Renal cortical epithelial cell (primary cell): ENCODE measurements at places on chromosomes 7 and 10.

- DNase-seq, result no peak
These were observed 205.1 kb upstream of the SEMA3A start for GRCh38 chr7:84399661-84400060.

GRCh38 chr7:127667759-127668530 lies 16.0 kb downstream of the SND1 start:
- no peak for DNase-seq

- DNase-seq, result no peak
These were observed 186.3 kb upstream of the KCTD7 start for GRCh38 chr7:66442385-66442784.

GRCh38 chr7:128842674-128843641 lies 12.8 kb downstream of the FLNC start:
- DNase-seq, result no peak

GRCh38 chr10:46017733-46018132 lies 12.7 kb downstream of the NCOA4 start:
- DNase-seq, result no peak

DNA sequence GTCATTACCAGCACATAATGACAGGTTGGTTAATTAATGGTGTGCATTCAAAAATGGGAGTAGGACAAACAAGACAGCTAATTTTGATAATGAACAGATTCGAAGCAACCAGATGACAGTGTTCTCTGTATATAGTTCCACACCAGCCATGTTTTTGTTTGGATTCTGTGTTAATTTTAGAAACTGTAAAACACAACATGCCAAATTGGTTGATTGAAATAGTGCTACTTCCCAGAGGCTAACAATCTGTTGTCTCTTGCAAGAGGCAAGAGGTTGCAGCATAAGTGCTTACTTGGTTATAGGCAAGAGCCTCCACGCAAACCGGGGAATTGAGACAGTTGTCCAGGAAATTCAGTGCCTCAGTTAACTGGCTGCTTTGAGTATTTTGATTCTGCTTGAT lies 170.2 kb upstream of the HABP2 start:
- no peak for DNase-seq

- DNase-seq, result peak; percentile 80
These were observed 13.8 kb upstream of the PAX2 start for GRCh38 chr10:100731407-100732240.

- DNase-seq, result no peak
These were observed 42.4 kb downstream of the MRPS33 start for GRCh38 chr7:140972344-140972743.

GRCh38 chr10:16820018-16820417 lies 2.8 kb upstream of the RSU1 start:
- DNase-seq, result no peak

DNA sequence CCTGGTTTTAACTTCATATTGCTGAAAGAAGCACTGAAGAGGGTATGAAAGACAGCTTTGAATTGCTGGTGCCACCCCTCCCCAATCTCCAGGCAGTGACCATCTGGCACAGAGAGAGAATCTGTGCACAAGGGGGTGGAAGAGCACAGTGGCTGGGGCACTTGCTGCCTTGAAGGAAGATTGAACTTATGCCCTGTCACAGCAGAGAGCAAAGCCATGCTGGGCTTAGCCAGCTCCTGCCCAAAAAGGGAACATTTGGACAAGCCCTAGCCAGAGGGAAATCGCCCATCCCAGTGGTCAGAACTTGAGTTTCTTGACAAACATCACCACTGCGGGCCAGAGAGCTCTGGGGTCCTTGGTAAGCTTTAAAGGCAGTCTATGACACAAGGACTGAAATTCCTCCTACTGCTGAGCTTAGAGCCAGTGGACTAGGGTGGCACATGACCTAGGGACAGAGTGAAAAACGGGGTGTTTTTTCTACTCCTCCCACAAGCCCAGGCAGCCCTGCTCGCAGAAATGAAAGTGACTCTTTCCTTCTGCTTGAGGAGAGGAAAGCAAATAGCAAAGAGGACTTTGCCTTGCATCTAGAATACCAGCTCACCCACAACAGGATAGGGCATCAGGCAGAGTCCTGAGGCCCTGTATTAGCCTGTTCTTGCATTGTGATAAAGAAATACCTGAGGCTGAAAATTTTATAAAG lies 257.2 kb downstream of the CTNNA3 start:
- no peak for DNase-seq

- DNase-seq, result peak; percentile 53
These were observed 741.4 kb upstream of the POT1 start for GRCh38 chr7:125670926-125671572.

GRCh38 chr10:80140251-80140650 lies 7.7 kb downstream of the PLAC9 start:
- DNase-seq, result no peak

GRCh38 chr7:131895541-131896164 lies 339.2 kb upstream of the PODXL start:
- DNase-seq, result peak; percentile 98

DNA sequence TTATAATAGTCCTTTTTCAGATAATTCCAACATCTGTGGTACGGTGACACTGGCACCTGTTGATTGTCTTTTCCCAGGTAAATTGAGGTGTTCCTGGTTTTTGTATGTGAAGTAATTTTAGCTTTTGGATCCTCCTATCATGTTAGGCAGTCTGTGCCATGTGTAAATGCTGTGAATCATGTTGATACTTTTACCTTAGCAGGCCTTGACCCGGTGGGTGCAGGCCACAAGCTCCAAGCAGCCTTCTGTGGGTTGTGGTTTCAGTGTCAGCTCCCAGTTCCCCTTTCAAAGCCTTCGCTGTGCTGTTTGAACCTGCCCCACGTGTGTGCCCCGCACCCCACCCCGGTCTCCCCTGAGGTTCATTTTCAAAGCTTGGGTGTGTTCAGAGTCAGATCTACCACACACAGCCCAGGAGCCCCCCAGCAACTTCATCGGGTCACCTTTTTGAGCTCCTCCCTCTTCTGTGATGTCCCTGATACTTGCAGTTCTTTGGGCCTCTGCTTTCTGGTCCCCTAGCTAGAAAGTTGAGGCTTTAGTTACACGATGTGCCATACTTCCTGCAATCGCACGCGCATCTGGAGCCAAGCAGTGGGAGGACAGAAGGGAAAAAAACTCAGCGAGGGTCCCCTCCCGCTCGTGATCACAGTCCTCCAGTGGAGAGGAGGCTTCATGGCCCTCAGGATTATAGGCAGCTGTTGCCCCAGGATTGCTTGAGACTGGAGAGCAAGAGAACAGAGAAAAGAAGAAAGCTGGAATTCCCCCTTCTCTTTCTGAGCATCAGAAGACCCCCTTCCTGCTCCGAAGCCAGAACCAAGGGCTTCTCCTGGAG lies 8.7 kb upstream of the BHLHA15 start:
- peak; percentile 7 for DNase-seq

DNA sequence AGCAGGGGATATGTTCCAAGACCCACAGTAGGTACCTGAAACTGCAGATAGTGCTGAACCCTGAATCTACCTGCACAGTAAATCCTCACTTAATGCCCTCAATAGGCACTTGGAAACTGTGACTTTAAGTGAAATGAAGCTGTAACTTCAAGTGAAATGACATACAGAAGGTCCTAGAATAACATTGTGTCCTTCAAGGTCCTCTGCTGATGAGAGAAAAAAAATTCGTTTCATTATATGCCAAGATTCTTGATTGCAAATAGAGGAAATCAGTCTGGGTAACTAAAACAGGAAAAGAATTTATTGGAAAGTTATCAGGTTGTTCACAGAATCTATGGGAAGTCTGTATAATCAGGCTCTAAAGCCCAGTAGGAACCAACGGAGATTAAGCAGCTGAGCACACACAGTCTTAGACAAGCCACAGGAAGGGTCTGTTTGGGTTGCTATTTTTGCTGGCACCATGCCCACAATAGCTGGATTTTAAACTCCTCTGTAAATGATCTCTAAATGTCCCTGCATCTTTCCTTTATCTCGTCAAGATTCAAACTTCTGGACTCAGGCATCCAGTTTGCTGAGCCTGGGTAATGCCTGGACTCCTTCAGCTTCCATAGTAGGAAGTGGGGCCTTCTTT lies 57.5 kb downstream of the EXOC4 start:
- DNase-seq, result peak; percentile 53

DNA sequence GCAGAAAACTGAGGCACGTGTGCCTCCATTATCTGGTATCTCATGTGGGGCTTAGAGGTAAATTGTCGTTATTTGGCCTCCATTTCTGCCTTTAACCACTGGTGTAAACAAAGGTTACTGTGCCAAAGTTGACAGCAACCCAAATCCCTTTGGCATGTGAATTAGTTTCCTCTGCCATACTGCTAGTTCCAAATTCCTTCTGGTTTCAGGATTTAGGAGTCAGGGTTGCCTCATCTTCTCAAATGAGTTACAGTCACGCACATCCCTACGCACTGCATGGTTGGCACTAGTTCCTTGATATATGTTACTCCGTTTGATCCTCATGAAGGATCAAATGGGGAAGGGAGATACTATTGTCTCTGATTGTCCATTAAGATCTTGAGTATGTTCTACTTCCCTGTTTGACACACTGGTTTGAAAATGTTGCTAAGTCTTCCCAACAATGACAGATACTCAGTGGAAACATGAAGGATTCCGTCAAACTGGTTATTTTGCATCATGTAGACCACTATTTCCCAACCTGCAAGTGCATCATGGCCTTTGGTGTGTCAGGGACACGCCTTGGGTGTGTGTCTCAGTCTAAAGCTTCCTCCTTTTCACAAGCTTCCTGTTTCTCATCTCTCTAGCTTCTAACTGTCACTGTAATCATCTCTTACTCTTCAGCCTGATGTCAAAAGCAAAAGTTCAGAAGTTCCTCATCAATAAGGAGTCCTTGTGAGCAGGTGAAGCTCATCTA lies at the start of gene LIPN:
Gene LIPN (plus strand): TSS at position 655 of the 736 bp plus-strand sequence. CDS start 1,386 bp downstream, outside the sequence.
- DNase-seq, result no peak

- DNase-seq, result peak; percentile 1
These were observed 1.4 kb downstream of the GIMAP5 start for GRCh38 chr7:150738591-150739001.

- no peak for DNase-seq
These were observed 71.4 kb downstream of the HTR5A start for GRCh38 chr7:155141562-155141961.

- no peak for DNase-seq
These were observed 116.8 kb downstream of the PDE1C start for GRCh38 chr7:31953432-31953831.

DNA sequence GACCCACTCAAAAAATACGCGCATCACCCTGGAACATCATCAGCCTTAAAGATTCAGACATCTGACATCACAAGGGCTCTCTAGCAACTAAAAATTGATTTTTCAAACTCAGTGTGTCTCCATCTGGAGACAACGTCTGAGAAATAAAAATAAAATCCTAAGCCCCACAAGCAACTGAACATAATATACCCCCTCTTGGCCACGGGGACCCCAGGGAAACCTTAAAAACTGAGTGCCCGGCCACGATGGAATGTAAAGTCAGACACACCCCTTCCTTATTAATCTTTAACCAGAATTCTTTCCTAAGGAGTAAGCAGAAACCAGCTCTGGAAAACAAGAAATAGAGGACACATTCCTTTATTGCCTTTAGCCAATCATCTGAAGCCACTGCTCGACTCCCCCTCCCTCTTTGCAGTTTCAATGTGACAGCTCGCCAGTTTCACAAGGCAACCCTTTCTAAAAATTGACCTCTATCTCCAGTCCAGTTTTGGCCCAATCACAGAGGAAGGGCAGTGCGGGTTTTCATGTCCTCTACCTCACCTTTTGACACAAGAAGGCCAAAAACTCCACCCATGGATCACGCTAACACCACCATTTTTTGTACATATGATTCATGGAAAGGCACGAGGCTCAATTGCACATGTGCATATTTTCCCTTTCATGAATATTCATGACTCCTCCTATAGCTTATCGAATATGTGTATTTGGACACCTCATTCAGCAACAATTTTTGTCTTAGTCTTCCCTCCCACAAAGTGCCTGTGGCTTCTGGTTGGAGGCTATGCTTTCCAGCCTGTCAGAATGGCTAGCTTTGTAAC lies 24.2 kb downstream of the IFIT3 start:
- peak; percentile 99 for DNase-seq

DNA sequence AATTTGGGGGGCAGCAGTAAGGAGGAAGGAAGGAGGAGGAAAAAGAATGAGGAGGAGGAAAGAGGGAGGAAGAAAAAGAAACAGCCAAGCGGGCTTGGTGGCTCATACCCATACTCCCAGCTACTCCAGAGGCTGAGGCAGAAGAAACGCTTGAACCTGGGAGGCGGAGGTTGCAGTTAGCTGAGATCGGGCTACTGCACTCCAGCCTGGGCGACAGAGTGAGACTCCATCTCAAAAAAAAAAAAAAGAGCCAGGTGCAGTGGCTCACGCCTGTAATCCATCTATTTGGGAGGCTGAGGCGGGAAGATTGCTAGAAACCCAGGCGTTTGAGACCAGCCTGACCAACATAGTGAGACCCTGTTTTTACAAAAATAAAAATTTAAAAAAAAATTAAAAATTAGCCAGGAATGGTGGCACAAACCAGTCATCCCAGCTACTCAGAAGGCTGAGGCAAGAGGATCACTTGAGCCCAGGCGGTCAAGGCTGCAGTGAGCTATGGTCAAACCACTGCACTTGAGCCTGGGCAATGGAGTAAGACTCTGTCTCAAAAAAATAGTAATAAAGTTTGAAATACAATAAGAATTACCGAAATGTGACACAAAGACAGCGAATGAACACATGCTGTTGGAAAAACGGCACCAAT lies 14.1 kb upstream of the CRCP start:
- DNase-seq, result no peak

DNA sequence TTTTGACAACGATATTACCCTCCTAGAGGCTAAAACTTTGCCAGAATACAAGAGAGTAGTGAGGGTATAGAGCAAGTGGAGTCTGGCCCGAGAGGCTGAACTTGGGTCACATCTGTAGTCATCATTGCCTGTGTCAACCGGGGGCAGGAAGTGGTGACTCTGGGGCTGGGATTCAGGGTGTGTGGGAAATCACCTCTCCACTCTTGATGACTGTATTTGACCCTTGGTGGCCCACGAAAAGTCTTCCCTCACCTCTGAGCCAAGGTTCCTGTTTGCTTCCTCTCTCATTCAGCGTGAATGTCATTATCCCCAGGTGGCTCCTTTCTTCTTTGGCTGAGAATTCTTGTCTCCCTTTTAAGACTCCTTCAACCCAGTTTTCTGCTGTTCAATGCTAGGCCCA lies 240.4 kb downstream of the ABCA13 start:
- no peak for DNase-seq

GRCh38 chr10:13758312-13758711 lies 171.5 kb downstream of the PRPF18 start:
- no peak for DNase-seq

GRCh38 chr10:129133856-129134255 lies 333.2 kb upstream of the MGMT start:
- no peak for DNase-seq

GRCh38 chr10:64430690-64431323 lies 909.6 kb downstream of the REEP3 start:
- DNase-seq, result peak; percentile 55
